Activated T-helper 1 cell treated with anti-CD3 and anti-CD28 coated beads, Interleukin-12 subunit alpha, Interleukin-12 subunit beta, Interleukin-2, Interleukin-4 antibody, amounts not matched to agents 30 ng/mL and 10 ng/mL and 1 ng/mL, durations not matched to agents 14 hours and 24 hours and 36 hours (primary cell): ENCODE measurements at places on chromosomes 6 and 20. TPM values are rescaled to one million over a fixed set of nuclear protein-coding genes. Genes with fewer than 3 reads are reported as not detected.

Gene C6orf15
- total RNA-seq: not detected in 2 replicates

Gene LGSN
- not detected in 2 replicates for total RNA-seq

DNA sequence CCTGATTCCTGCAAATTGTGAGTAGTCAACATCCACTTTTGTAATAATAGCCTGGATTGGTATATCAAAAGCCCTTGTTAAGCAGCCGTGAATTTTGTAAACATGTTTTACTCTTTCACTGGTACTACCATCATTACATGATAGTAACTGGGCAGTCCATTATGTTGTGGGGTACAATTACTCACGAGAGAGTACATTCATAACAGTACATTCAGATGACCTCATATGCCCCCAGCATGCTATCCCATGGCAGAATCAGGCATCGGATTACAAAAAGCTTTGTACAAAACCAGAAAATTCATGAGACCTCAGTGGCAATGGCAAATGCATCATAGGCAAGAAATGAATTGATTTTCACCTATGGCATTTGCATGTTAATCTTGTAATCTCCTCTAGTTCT is 166.2 kb downstream of the EPM2A start:
- DNase-seq: no peak

- DNase-seq: no peak
These were observed 444.1 kb upstream of the SOX4 start for GRCh38 chr6:21149470-21149869.

- DNase-seq: no peak
These were observed 111.3 kb downstream of the TNFAIP3 start for GRCh38 chr6:137978252-137978896.

GRCh38 chr6:31737991-31738979 is 1.5 kb upstream of the MSH5 start:
- DNase-seq: peak; percentile 70

GRCh38 chr6:4844108-4844507 is 67.9 kb downstream of the CDYL start:
- DNase-seq: no peak

- no peak for DNase-seq
These were observed 237.6 kb downstream of the PACRG start for GRCh38 chr6:162965366-162965765.

DNA sequence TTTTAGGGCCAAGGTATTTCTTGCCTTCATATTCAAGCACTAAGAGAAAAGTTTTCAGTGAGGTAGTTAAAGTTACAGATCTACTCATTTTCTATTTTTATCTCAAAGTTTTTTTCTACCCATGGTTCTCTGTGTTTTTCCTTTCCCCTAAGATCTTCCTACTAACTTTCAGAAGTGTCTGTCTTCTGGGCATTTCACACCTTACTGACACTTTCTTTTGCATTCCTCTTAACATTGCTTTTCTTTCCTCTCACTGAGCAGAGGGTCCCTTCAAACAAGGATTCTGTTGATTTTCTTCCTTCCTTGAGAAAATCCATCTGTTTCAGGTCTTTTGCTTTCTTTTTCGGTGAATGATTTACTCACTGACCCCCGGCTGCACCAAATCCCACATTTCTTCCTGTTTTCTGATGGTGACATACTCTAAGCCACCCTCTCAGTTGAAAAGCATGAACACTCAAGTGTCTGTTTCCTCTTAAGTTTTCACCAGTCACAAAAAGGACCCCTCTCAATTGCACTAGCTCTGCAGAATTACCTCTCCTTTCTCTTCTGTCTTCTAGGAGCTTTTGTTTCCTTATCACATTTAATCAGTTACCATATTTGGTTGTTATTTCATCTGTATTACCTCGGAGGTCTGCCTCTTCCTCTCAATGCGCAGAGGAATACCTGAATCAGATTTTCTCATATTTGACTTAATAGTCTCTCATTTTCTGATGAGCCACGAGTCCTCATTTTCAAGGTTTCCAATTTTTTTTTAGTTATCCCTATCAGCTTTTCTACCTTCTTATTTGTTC is 73.5 kb upstream of the RNF217 start:
- DNase-seq: no peak

GRCh38 chr6:17054647-17055046 is 47.2 kb upstream of the STMND1 start:
- DNase-seq: no peak
